ENCODE measurements at places on chromosomes 7 and 10.

GRCh38 chr10:82267465-82267864 lies 392.5 kb downstream of the NRG3 start:
- DNase-seq: no peak

- DNase-seq: no peak
These were observed 28.5 kb downstream of the GSDME start for GRCh38 chr7:24728503-24729364.

GRCh38 chr7:135843214-135843613 lies 94.6 kb upstream of the FAM180A start:
- no peak for DNase-seq

GRCh38 chr7:112086496-112087254 lies 119.5 kb downstream of the DOCK4 start:
- DNase-seq: no peak

DNA sequence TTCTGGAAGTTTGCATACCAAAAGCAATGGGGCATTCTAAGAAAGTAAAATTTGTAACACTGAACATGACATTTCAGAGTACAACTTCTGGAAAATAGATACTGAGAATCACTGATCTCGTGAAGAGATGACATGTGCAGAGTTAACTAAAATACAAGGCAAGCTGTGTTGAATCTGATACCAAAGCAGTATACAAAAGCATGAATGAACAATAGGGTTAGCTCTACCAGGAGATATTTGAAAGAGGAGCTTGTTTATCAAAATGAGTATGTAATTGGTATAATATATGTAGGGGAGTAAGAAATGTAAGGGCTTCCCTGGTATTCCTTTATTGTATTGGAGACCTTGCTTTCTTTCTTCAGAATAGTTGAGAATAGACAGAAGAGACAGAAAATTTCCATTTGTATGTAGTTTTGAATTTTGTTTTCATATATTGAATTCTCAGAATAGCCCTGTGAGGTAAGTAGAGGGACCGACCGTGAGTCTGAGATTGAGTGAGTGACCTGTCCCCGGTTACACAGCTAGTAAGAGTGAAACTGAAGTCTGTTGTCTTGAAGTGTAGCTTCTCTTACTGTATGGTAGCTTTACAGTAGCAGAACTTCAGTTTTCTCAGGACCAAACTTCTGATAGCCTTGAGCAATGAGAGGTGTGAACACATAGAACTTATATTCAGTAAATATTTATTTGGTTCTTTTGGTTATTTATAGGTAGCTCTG lies 5.0 kb downstream of the HBP1 start:
- DNase-seq: no peak
